Spinal cord (tissue), 10 donors: ENCODE measurements at places on chromosomes 16 and 17. TPM values are rescaled to one million over a fixed set of nuclear protein-coding genes. Genes with fewer than 3 reads are reported as not detected.
A peak's percentile ranks its signal among the peaks of the same experiment; 100 is the strongest.

Gene ST6GALNAC1
- 3.3 TPM for total RNA-seq

Gene CASKIN1
- 29.4 TPM for total RNA-seq

Gene STX1B
- 46.5 TPM for total RNA-seq

Gene MPV17L
- total RNA-seq, result 10.7 TPM

GRCh38 chr16:177394-177822, 928 bp downstream of the HBA1 start:
- peaks cover 54% of the 10 kb centered on the region for H3K27me3 ChIP-seq
- H3K4me1 ChIP-seq, result peaks cover 26% of the 10 kb centered on the region
- no peak overlapping the region for H3K27ac ChIP-seq
- DNase-seq, result peak; percentile 18
- no peaks in the 10 kb centered on the region for H3K36me3 ChIP-seq
- no peak overlapping the region for H3K4me3 ChIP-seq

DNA sequence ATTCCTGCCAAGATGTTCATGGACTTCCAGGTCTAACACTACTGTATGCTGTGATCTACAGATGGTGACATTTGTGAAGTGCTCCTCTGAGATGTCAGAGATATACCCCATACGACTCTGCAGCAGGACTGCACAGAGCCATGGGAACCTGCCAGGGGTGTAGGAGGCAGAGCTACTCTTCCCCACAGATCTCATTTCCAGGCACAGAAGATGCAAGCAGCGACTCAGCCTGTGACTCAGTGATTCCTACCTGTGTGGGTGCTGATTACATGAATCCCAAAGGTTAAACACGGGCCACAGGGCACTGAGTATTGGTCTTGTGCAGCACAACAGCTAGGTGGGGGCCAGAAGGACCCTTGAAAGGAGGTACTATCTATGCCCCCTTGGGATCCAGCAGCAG, 137.0 kb upstream of the SOX9 start:
- no peaks in the 10 kb centered on the region for H3K27me3 ChIP-seq
- no peaks in the 10 kb centered on the region for H3K36me3 ChIP-seq
- H3K27ac ChIP-seq, result no peak overlapping the region
- no peaks in the 10 kb centered on the region for H3K4me1 ChIP-seq
- no peak for DNase-seq

- DNase-seq, result no peak
- H3K4me3 ChIP-seq, result no peak overlapping the region
- H3K36me3 ChIP-seq, result peaks cover 3% of the 10 kb centered on the region
- H3K4me1 ChIP-seq, result no peaks in the 10 kb centered on the region
These were observed 20.5 kb upstream of the SDR42E2 start for GRCh38 chr16:22141767-22142166.

Gene CACNB1
- total RNA-seq, result 15.5 TPM

- peaks cover 41% of the 10 kb centered on the region for H3K4me1 ChIP-seq
- no peak overlapping the region for H3K27ac ChIP-seq
- no peak overlapping the region for H3K4me3 ChIP-seq
- peaks cover 69% of the 10 kb centered on the region for H3K36me3 ChIP-seq
- DNase-seq, result no peak
These were observed 25.5 kb downstream of the STH start for GRCh38 chr17:46024590-46024989.

DNA sequence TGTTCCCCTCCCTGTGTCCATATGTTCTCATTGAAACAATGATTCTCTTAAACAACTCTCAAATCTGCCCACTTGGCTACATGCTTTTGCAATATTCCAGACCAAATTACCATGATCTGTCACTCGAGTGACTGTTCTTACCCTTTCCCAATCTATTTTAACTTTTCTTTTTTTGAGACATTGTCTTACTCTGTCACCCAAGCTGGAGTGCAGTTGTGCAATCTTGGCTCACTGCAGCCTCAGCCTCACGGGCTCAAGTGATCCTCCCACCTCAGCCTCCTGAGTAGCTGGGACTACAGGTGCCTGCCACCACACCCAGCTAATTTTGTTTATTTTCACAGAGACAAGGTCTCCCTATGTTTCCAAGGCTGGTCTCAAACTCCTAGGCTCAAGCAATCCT, 58.8 kb upstream of the CLEC18A start:
- no peak overlapping the region for H3K27ac ChIP-seq
- no peaks in the 10 kb centered on the region for H3K27me3 ChIP-seq
- H3K4me1 ChIP-seq, result peaks cover 52% of the 10 kb centered on the region
- H3K36me3 ChIP-seq, result no peaks in the 10 kb centered on the region

DNA sequence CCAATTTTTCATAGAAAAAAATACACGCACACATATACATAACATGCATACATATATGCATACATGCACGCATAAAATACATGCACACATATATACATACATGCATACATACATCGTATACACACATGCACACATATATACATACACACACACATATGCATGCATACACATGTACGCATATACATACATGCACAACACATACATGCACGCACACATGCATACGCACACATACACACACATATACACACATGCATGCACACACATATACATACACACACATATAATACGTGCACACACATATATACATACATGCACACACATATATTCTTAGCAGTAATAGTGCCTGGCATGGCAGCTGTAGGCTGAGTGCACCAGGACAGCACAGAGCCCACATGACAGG, 24.9 kb downstream of the USP36 start:
- H3K4me1 ChIP-seq, result no peaks in the 10 kb centered on the region
- H3K36me3 ChIP-seq, result peaks cover 84% of the 10 kb centered on the region
- no peaks in the 10 kb centered on the region for H3K27me3 ChIP-seq

DNA sequence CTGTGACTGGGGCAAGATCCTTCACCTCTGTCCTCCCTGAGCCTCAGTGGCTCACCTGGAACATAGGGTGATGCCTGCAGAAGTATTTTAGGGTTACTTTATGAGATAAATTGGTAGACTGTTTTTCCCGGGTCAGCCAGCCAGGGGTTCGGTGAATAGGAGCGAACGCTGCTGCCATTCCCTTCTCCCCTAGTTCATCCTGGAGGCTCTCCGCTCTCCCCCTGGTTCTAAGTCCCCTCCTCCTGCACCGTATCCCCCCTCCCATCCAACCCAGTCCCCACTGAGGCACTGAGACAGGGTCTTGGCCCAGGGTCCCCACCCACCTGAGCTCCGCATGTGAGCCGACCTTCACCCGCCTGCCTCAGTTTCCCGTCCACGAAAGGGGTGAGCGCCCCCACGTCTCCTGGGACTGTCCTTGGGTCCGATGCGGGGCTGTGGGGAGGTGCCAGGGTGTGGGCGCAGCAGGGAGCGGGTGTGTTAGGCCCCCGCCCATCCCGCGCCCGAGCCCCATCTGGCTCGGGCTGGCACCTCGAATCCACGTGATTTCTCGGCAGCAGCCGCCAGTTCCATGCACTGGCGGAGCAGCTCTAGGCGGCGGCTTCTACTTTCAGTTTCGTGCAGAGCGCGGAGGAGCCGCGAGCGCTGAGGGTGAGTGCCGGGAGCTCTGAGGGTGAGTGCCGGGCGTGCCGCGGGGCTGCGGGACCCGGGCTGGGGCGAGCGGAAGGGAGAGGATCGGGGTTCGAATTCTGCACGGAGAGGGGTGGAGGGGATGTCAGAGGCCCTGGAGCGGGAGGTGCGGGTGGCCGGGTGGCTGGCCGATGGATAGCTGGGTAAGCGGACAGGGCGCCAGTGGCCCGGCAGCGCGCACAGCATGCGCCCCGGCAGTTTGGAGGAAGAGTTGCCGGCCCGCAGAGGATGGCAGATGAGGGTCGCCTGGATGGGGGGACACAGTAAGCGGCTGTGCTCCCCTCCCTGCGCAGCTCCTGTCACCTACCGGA, at the start of gene NLRC5:
TSS of gene NLRC5 (plus strand) at position 610 of the 998 bp plus-strand sequence. CDS start 31,156 bp downstream, outside the sequence.
- peak; percentile 54 for DNase-seq
- peak within 1 kb of the TSS; percentile 40 for H3K27ac ChIP-seq
- peak within 1 kb of the TSS; percentile 71 for H3K4me3 ChIP-seq
- peaks cover 10% of the 10 kb centered on the region for H3K27me3 ChIP-seq
- no peaks in the 10 kb centered on the region for H3K36me3 ChIP-seq
- H3K4me1 ChIP-seq, result peaks cover 21% of the 10 kb centered on the region

Gene FN3K
- total RNA-seq, result 11.7 TPM

DNA sequence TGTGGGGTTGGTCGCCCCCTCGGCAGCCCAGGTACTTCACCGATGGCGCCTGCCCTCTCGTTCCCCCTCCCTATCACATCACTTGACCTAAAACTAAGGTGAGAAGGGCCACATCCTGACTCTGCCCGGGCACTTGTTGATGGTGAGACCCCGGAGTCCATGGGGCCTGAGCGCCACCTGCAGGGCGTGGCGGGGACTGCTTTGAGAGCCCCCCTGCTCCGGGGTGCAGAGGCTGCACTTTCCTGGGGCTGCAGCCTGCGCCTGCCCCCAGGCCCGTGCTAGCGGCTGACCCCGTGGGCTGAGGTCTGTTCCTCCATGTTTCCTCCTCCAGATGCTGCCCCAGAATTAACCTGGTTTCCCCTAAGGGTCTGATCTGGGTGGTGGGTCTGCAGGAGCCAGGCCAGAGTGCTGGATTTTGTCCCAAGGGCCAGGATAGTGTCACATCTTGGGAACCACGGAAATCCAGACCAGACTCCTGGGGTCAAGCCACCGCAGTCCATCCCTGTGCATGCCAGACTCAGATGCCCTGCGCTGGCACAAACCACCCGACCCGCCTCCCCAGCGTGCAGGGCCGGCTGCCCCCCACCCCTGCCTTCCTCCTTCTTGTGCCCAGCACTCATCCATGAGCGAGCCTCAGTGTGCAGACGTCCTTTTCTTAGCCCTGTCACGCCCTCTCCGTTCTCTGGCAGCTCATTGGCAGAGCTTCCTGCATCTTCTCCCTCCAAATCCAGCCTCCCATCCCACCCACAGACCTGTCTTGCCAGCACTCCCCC, 2.7 kb downstream of the NDUFAF8 start:
- H3K4me1 ChIP-seq, result peaks cover 57% of the 10 kb centered on the region
- H3K27me3 ChIP-seq, result no peaks in the 10 kb centered on the region
- no peak for DNase-seq
- peaks cover 65% of the 10 kb centered on the region for H3K36me3 ChIP-seq

DNA sequence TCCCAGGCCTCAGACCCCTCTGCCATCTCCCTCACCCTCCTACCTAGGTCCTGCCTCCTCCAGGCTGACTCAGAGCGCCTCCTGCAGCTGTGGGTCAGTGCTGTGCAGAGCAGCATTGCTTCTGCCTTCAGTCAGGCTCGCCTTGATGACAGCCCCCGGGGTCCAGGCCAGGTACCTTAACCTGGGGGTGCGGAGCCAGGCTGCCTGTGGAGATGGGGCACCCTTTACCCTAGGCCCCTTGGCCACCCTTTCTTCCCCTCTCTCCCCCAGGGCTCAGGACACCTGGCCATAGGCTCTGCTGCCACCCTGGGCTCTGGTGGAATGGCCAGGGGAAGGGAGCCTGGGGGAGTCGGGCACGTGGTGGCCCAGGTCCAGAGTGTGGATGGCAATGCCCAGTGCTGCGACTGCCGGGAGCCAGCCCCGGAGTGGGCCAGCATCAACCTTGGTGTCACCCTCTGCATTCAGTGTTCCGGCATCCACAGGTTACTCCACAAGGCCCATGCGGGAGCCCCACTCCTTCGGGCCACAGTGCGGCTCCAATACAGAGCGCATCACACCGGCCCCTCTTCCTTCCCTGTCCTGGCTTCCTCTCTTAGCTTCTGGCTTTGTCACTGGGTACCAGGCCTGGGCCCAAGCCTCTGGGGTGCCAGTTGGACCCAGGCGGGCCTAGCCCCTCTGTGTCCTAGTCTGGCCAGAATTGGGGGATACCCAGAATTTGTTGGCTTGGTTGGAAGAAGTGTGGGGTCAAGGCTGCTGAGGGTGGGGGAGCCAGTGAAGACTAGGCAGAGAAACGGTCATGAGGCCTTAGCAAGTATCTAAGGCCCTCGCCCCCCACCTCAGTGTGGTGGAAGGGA, 5.0 kb upstream of the KCTD11 start:
- peaks cover 3% of the 10 kb centered on the region for H3K36me3 ChIP-seq
- no peak overlapping the region for H3K4me3 ChIP-seq
- DNase-seq, result no peak
- H3K27ac ChIP-seq, result no peak overlapping the region
- H3K27me3 ChIP-seq, result no peaks in the 10 kb centered on the region

GRCh38 chr17:80195671-80196529, 24.2 kb downstream of the SGSH start:
- H3K36me3 ChIP-seq, result peaks cover 4% of the 10 kb centered on the region
- H3K4me3 ChIP-seq, result no peak overlapping the region
- no peak overlapping the region for H3K27ac ChIP-seq
